ENCODE measurements at places on chromosomes 5 and 9.

DNA sequence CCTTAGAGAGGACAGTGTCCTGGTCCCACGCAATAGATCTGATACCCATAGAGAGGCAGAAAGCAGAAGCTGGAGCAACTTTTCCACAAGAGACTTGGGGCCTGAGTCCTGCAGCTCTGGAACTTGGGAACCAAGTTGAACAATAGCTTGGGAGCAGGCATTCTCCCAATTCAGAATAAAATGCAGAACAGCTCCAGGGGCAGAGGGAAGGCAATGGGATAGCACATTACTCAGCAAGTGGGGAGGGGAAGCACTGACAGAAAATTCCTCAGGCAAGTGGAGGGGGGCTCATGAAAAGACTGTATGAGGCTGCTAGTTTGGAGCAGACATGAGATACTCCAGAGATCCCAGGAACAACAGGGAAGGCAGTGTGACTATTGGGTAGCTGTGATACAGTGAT is 513.6 kb downstream of the HINT1 start:
- DNase-seq, result no peak

GRCh38 chr9:7298123-7298522 is 501.5 kb downstream of the DMAC1 start:
- no peak for DNase-seq

DNA sequence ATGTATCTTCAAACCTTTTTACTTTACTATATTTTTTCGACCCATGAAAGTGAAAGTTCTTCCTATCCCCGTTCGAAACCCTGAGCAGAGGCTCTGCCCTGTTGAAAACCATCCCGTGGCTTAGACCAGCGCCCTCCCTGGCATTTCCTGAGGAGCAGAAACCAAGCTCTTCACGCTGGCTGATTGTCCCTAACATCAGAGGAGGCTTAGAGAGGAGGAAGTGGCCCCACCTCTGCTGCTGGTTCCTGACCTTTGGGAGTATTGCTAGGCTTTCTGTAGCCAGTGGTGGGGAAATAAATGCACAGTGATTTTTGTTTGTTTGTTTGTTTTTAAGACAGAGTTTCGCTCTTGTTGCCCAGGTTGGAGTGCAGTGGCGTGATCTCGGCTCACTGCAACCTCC is 4.2 kb upstream of the PTGES start:
- DNase-seq, result no peak

GRCh38 chr5:113186061-113186460 is 209.5 kb downstream of the DCP2 start:
- DNase-seq, result no peak

GRCh38 chr5:8188874-8189565 is 320.1 kb downstream of the MTRR start:
- no peak for DNase-seq

DNA sequence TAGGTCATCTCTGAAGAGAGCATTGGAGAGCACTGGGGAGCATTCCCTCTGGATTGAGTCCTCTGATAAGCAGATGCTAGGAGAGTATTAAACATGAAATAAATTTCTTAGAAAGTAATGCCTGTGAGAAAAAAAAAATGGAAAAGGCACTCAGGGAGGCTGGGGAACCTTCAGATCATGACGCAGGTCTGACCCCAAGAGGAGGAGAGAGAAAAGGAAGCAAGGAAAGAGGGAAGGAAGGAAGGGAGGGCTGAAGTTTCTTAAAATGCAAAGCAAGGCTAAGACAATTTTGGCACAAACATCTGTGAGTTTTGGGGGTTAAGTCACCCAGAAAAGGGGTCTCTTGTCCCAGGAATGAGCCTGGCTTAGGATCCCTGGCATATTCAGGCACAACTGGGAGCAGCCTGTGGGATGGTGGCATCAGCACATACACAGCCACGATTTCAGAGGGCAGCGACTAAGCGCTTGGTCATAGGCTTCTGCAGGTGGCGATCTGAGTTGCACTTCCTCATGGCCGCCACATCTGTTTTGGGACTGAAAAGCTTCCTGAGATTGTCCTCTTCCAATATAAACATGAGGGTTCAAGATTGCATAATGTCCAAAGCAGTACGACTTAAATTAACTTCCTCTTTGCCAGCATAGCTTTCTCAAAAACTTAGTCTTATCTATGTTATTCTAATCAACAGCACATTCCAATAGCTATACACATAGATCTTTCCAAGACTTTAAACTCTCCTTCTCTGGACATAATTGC is 692.7 kb downstream of the DNAH5 start:
- DNase-seq, result no peak

- DNase-seq, result no peak
These were observed 28.7 kb downstream of the EXOC3 start for GRCh38 chr5:471750-472058.

GRCh38 chr9:130668659-130669058 is 4.3 kb downstream of the PRDM12 start:
- DNase-seq, result no peak

- no peak for DNase-seq
These were observed 17.9 kb downstream of the ANKH start for GRCh38 chr5:14853685-14854084.

DNA sequence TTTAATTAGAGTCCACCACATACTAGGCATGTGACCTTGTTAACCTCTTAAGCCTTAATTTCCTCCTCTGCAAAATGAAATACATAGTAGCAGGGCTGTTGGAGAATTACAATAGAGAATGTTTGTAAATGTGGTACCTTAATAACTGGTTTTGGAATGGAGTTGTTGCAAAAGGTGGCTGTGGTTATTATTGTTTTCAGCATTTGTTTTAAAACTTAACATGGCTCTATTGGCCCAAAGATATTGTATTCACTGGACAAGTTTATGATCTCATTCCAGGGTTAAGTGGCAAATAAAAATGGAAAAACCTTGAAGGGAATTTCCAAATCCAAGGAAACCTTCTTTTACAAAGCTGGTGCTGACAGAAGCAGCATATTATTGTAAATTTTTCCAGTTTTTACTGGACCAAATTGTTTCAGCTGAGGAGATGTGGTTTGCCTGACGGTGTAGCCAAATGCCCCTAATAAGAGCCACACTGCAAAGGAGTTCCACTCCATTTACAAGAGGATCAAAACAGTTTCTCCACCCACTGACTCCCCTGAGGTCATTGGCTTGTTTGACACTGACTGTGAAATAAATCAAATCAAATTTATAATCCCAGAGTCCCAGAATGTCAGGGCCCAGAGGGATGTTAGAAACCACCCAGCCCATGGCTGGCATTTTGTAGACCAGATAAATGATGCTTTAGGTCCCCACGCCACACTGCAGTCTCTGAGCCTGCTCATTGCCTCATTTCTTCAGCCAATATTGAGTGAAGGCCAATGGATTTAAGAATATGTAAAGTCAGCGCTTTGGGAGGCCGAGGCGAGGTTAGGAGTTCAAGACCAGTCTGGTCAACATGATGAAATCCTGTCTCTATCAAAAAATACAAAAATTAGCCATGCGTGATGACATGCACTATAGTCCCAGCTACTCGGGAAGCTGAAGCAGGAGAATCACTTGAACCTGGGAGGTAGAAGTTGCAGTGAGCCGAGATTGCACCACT is 45.2 kb downstream of the ADRA1B start:
- DNase-seq, result no peak

DNA sequence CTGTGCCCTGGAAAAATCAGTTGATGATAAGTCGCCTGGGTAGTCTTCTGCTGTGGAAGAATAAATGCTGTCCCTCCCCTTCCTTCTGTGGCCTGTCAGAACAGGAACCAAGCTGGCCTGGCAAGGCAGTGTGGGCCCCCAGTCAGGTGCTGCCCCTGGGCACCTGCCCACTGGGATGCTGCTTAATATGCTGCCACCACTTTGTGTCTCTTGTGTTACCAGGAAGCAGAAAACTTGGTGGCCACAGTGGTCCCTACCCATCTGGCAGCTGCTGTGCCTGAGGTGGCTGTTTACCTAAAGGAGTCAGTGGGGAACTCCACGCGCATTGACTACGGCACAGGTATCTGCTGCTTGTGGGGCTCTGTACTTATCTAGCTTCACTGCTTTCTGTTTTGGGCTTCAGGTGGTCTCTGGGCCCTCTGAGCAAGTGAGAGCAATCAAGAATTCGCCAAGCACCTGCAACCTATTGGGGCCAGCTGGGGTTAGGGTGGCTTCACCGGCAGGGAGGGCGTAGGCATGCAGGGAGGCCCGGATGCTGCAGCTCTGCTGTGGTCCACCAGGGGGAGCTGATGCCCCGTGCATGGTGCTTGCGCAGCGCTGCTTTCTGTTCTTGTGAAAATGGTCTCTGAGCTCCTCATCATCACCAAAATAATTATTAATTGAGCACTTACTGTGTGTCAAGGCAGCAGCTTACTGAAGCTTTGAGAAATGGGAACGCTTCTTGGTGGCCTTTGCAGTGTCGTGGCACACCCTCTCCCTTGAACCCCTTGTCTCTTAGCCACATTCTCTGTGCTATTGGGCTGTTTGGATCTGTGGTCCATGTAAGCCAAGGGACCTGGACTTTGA is 20.3 kb downstream of the PTPA start:
- DNase-seq, result peak; percentile 71
